ENCODE measurements at places on chromosomes 4 and X.

GRCh38 chr4:3091464-3091863 lies 17.0 kb downstream of the HTT start:
- no peak for DNase-seq

GRCh38 chr4:162684371-162684700 lies 482.4 kb downstream of the NAF1 start:
- DNase-seq: no peak

DNA sequence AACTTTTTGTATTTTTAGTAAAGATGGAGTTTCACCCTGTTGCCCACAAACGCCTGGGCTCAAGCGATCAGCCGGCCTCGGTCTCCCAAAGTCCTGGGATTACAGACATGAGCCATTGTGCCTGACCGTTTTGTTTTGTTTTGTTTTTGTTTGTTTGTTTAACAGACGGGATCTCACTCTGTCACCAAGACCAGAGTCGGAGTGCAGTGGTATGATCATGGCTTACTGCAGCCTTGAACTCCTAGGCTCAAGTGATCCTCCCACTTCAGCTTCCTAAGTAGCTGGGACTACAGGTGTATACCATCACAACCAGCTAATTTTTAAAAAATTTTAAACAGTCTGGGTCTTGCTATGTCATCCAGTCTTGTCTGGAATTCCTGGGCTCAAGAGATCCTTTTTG lies 53.5 kb downstream of the FNIP2 start:
- DNase-seq: no peak

GRCh38 chrX:128106630-128107029 lies 54.4 kb upstream of the ACTRT1 start:
- DNase-seq: peak; percentile 0

GRCh38 chr4:48752246-48752645 lies 27.8 kb downstream of the FRYL start:
- no peak for DNase-seq

All from cerebellar cortex (tissue), 1 donor.